ENCODE measurements at places on chromosomes 12 and 14.

DNA sequence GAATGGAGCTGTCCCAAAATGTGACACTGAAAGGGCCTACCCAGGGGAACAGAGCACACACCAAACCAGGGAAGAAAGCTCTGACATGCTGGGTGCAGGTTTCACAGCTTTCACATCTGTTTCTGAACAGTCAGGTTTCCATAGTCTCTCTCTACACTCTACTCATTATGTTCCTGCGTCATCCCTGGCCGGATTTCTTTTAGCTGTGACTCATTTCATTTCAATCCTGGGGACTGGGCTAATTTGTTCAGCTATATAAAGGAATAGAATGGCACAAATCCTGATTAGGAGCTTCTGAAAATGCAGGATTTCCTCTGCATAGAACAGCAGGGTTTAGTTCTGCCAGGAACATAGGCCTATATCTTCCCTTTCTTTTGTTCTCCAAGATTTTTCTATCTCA, 649.8 kb downstream of the RPS29 start:
- no peak for DNase-seq

DNA sequence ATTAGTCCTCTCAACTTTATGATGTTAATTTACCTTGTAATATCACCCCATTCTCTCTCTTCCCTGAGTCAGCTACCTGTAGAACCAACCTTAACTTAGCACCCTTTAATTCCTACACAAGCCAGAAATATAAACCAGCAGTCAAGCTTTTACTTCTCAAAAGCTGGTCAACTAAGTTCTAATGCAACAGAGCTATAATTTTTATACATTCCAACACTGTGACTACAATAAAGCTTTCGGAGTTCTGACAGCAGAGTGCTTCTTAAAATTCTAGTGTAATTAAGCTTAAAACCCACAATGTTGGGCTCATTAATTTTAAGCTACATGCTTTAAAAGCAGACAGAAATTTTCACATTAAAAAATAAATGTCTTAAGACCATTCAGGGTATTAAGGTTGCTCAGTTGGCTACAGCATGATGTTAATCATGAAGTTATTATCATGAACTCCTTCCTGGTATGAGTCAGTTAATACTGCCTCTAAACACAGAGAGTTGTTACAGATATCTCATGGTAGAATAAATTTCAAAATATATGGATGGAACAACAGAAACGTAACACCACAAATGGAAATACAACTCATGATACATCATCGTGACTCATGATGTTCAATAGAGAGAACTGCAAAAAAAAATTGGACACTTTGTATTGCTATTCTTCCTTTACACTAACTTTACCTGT, 126.7 kb downstream of the EPS8 start:
- DNase-seq = no peak

DNA sequence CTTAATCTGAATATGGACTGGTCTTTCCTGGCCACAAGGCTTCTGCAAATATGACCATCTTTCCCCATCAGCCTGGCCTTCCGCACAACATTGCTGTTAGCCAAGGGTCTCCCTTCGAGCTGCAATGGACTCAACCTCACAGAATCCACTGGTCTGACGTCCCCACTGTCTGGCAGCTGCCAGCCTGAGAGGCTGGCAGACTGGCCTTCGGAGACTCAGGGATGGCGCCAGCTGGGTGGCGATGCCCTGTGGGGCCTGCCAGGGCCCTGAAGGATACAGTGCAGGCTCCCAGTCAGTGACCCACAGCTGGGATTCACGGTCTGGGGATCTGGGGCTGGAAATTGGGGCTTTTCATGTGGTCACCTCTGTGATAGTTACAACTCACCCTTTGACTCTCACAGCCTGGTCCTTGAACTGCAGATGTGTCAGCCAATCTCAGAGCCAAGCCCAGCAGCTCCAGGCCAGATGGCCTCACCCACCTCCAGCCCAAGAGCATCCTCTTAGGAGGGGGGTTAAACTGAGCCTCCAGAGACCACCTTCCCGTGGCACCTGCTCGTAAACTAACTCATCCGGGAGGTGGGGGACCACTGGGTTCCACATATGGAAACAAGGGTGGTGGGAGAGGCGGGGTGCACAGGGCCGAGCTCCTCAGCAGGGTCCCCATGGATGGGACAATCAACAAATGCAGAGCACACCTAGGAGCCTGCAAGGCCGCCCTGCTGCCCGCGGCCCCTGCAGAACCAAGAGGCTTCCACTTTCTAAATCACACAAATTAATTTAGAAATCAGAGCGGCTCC, 21.1 kb upstream of the C14orf180 start:
- DNase-seq = no peak

GRCh38 chr14:33792720-33793368, 158.0 kb downstream of the EGLN3 start:
- peak; percentile 82 for DNase-seq

- DNase-seq = no peak
Observed at GRCh38 chr14:101194373-101195308, 291.1 kb upstream of the RTL1 start.

DNA sequence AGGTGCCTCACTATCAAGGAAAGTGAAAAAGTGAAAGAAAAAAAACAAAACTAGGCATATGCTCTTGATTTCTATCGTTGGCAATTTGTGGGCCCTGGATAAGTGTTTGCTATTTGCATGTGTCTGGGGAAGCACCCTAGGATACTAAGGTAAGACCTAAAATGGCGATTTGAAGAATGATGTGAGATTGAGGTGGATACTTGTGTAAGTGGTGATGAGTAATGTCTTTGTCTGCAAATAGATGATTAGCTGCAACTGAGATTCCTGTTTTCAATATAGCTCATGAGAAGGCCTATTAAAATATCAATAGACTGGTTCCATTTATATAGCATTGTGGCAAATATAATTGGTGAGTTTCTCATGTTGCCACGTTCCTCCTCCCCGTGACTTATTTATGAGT, 261.7 kb downstream of the NEDD1 start:
- DNase-seq = no peak

DNA sequence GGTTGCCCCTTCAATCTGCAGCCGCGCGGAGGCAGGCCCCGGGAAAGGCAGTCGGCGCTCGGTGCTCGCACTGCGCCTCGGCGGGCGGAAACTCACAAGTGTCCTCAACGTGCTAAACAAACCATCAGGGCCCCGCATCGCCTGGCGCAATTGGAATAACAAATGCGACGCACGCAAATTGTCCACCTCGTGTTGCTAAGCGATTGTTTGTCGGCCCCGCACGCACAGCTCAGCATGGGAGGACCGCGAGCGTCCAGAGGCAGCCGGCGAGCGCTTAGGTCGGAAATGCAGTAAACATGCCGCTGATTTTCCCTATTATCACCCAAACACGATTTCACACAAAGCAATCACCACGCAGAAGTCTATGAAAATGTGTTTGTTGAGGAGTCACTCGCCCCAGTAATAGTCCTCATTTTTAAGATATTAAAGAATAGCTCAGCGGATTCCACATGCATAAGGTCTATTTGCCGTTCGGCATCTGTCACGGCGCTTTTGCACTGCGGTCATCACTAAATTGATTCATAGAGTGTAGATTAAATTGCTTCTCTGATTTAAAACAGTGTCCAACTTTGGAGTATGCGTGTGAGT, 3.2 kb upstream of the GSC start:
- peak; percentile 58 for DNase-seq

GRCh38 chr14:64500088-64500487, 3.5 kb downstream of the ZBTB25 start:
- no peak for DNase-seq

DNA sequence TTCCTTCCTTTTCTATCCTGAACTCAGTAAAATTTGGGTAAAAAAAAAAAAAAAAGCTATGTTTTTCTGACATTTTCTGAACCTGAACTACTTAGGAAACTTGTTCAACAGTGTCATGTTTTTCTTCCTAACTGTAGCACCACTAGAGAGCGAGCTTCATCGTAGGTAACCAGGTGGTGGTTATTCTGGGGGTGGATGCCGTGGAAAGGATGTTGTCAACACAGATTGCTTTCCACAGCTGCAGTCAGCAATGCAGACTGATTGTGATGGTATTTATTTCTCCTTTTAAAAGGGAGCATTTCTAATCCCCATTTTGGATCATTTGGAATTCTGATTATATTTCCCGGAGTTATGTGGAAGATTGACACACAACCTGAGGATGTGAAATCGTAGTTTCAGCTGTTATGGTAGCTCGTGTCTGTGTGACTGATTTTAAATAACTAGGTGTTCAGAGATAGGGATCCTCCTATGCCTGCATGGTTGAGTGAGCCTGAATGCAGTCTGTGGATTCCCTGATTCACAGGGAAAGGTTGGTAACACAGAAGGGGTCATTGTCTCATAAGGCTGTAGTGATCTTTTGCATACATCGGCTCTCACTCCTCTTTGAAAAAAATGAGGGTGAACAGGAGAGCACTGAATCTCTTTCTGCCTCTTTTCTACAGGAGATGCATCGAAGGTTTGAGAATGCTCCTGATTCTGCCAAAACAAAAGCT, 113.2 kb downstream of the ERC1 start:
- DNase-seq = no peak

DNA sequence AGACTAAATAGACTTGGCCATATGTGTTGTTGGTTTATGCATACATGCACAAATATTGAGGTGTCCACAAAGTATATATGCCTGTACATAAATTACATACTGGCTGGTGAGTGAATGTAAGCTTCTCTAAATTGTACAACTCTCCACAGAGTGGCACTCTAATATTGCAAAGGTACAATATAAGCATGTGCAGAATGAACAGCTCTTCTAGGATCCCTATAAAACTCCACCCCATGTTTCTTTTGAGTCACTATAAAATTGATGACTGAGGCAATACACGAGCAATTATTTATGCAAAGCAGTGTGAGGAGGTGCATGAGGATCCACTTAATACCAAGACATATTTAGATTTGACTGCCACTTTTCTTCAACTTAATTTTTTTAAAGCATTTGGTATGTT, 172.2 kb downstream of the NAV3 start:
- DNase-seq = no peak

DNA sequence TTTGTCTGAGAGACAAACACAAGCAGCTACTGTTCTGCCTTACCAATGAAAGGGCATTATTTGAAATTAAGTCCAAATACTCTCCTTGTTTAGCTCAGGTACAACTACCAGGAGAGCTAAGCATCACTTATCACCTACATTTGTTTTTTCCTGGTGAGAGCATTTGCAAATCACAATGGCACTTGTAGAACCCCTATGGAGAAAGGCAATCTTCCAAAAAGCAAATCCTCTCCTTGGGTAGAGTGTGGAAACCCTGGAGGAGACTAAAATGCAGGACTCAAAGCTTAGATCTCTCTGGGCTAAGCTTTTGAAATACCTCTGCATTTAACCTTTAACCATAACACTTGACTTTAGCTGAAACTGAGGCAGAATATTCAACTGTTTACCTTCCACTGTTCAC, 20.8 kb downstream of the GTSF1 start:
- DNase-seq = peak; percentile 52

GRCh38 chr12:15933751-15934150, 22.6 kb downstream of the DERA start:
- no peak for DNase-seq

Data from iPS-NIHi11 (cell line).